Endothelial cell of umbilical vein (primary cell): ENCODE measurements at places on chromosomes 7 and 10.

- DNase-seq, result no peak
These were observed 64.2 kb downstream of the PRLHR start for GRCh38 chr10:118531105-118531852.

DNA sequence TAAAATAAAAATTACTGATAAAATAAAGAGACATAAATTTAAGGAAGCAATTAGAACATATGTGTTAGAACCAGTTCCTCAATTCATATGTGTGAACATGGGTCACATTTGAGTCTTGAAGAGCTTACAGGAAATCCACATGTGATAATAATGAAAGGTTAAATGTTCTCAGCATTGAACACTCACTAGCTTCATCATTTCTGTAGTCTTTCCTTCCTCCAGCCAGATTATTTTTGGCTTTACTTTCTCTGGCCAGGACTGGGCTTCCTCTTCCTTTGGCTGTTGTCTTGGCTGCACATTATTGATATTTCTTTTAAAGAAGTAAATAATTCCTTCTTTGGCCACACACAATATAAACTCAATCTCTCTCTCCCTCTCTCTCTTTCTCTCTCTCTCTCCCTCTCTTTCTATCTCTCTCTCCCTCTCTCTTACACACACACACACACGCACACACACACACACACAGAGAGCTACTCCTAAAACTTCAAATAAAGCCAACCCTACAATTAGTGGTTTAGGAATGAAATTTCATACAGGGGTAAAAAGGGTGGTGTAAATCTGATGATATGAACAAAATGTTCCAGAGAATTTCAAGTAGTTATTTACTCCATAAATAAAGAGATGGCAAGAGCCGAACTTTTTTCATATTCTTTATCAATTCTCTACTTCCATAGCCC is 171.2 kb downstream of the REEP3 start:
- peak; percentile 65 for DNase-seq

GRCh38 chr7:67463983-67464382 is 467.4 kb downstream of the TYW1 start:
- no peak for DNase-seq

GRCh38 chr10:62049624-62050345 is 148.3 kb downstream of the ARID5B start:
- peak; percentile 64 for DNase-seq

DNA sequence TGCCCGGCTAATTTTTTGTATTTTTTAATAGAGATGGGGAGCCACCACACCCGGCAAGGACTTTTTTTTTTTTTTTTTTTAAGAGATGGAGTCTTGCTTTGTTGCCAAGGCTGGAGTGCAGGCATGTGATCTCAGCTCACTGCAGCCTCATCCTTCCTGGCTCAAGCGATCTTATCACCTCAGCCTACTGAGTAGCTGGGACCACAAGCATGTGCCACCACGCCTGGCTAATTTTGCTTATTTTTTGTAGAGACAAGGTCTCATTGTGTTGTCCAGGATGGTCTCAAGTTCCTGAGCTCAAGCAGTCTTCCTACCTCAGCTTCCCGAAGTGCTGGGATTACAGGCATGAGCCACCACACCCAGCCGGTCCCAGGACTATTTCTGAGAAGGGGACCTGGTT is 9.3 kb upstream of the MCU start:
- DNase-seq, result no peak

DNA sequence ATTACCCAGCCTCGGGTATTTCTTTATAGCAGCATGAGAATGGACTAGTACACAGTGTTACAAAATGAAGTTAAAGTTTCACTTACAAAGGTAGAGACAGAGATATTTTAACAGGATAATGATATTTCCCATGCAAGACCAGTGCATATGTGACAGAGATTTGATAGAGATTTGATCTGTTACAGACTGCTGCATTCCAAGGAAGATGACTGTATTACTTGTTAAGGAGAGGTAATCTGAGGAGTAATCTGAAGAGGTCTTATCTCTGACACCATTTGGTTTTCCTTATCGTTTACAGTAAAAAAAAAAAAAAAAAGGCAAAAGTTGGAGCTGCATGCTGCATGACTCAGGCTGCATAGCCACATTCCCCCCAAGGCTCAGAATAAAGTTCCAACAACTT is 289.6 kb downstream of the POM121L12 start:
- peak; percentile 62 for DNase-seq

GRCh38 chr7:21547501-21547900 is 4.7 kb downstream of the DNAH11 start:
- DNase-seq, result no peak

DNA sequence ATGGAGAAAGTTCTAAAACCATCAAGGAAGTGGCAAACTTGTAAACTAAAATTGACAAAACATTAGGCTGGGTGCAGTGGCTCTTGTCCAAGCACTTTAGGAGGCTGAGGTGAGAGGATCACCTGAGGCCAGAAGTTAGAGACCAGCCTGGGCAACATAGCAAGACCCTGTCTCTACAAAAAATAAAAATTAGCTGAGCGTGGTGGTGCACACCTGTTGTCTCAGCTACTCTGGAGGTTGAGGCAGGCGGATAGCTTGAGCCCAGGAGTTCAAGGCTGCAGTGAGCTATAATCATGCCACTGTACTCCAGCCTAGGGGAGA is 29.4 kb upstream of the HNRNPH3 start:
- DNase-seq, result no peak
